Osteocyte (in vitro differentiated cells): ENCODE measurements at places on chromosomes 2 and 18. TPM values are rescaled to one million over a fixed set of nuclear protein-coding genes. Genes with fewer than 3 reads are reported as not detected.

Gene CYS1
- 5.1 and 5.5 TPM in 2 replicates for total RNA-seq

GRCh38 chr18:11859903-11860407 is 8.7 kb downstream of the CHMP1B start:
- DNase-seq: no peak

GRCh38 chr2:120161190-120161589 is 62.0 kb downstream of the TMEM185B start:
- DNase-seq: no peak

Gene GREB1L
- 0.60 and 0.70 TPM in 2 replicates for total RNA-seq

DNA sequence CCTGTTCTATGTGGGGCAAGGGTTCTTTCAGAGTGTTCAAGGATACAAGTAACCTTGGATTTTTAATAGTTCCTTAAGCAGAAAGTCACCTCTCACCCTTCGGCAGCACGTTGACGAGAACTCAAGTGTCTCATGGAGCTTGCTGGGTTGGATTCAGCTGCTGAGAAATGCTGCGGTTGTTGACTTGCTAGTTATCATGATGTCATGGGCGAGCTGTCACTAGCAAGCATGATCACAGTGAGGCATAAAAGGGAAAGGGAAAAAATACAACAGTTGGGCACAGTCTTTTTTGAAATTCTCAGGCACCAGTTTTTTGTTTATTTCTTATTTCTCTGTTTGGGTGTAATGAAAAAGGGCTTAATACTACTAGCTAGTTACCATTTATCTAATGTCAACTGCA is 53.2 kb downstream of the ADCYAP1 start:
- no peak for DNase-seq

Gene METTL8
- total RNA-seq: 21.7 and 27.1 TPM in 2 replicates

- no peak for DNase-seq
Measured at GRCh38 chr2:20317197-20317596, 33.4 kb downstream of the PUM2 start.

DNA sequence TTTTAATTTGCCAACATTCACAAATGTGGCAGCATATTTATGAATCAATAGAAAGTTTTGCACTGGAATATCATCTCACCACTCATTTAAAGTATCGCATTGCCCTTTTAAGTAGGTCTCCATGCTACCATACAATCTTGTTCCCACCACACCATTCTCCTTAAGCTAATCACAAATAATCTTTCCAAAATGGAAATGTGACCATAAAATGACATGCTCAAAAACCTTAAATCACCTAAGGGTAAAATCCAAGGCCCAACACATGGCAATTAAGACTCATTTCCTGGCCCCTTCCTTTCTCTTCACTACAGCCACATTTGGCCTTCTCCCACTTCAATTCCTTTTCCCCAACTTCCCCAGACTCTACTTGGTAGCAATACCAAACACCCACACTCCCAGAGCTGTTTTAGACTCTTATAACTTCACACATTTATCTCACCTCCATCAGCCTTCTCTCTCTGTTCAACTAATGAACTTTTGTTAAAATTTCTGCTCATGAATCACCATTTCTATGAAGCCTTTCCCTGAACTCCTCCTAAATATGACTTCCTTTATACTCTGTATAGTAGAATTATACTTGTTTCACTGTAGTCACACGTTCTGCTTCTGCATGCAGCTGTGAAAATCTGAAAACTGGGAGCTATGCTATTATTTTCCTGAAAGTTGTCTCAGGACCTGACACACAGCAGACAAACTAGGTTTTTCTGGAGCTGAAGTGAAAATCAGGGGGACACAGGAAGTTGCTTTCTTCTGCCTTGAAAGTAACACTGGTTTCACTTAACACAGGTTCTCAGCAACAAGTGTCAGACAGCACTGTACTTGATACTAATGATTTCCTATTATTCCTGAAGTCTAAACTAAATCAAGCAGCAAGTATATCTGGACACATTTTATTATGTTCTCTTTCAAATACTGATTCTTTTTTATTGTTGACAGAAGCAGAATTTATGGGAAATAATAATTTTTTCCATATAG is 303.9 kb downstream of the ZEB2 start:
- DNase-seq: no peak

GRCh38 chr2:29233428-29233827 is 118.2 kb downstream of the CLIP4 start:
- no peak for DNase-seq

GRCh38 chr2:112918256-112918655 is 7.3 kb downstream of the IL37 start:
- no peak for DNase-seq

GRCh38 chr2:7681881-7682461 is 764.8 kb downstream of the RNF144A start:
- no peak for DNase-seq
